NCI-H1930 (cell line): ENCODE measurements at places on chromosomes 2 and 18.
A peak's percentile ranks its signal among the peaks of the same experiment; 100 is the strongest.

GRCh38 chr2:221929259-221929658, 357.2 kb upstream of the EPHA4 start:
- no peak for DNase-seq

- peak; percentile 58 for DNase-seq
Observed at GRCh38 chr18:41745166-41746049, 209.6 kb upstream of the PIK3C3 start.

DNA sequence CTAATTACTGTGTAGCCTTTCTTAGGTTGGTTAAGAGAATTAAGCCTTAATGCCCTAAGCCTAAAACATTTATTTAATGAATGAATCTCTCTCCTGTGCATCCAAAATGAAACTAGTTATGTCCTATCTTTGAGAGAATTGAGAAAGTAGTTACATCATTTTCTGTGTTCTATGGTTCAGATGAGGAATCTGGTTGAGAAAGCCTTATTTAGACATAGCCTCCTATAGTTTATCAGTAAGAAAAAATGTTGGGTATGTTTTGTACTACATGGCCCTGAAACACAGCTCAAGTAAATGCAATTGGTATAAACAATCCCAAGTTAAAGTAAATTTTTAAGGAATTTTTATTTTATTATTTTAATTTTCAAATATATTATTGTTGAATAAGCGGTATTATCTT, 25.9 kb upstream of the RAMP1 start:
- DNase-seq, result no peak

DNA sequence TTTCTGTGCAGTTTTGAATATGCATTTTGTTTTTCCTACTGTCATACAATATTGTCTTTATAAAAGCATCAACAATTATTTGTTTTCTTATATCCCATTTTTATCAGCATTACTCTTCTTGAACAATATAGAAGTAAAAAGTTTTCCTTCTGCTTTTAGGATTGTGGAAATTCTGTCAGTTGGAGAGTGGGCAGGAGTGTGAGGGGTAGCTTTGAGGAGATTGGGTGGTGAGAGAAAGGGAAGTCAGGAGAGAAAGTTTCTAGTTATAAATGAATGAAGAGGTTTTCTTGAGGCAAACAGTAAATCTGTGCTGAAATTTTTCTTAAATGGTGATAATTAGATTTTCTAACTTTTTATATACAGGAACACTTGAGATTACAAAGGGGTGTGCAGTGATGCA, 151.7 kb upstream of the NOSTRIN start:
- DNase-seq, result no peak

DNA sequence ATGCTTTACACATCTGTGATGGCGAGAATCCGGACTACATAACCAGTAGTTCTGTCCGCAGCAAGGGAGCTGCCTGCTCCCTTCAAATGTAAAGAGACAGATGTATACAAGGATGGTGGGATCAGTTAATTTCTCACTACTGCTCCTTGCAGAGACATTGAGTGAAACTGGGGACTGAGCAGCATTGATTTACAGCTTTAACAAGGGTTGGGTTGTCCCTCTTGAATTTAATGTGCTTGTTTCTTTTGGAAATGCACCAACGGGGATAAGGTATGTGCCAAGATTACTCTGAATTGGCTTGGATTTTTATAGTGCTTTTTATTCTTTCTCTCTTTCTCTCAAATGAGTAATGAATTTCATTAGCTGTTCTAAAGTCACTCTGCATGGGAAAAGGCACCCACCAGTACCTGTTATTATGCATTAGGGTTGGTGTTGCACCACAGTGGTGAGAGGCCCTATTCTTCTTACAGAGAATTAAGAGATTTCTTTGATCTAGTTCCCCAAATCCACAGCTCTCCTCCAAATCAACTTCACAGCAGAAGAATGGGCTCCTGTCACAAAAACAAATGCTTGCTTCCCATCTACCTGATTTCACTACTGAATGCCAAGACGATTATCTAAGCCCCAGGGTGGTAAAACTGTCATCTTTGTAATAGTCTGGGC, 107.6 kb downstream of the DOCK10 start:
- DNase-seq, result no peak
